ENCODE measurements at places on chromosomes 3 and 15.
A peak's percentile ranks its signal among the peaks of the same experiment; 100 is the strongest.

DNA sequence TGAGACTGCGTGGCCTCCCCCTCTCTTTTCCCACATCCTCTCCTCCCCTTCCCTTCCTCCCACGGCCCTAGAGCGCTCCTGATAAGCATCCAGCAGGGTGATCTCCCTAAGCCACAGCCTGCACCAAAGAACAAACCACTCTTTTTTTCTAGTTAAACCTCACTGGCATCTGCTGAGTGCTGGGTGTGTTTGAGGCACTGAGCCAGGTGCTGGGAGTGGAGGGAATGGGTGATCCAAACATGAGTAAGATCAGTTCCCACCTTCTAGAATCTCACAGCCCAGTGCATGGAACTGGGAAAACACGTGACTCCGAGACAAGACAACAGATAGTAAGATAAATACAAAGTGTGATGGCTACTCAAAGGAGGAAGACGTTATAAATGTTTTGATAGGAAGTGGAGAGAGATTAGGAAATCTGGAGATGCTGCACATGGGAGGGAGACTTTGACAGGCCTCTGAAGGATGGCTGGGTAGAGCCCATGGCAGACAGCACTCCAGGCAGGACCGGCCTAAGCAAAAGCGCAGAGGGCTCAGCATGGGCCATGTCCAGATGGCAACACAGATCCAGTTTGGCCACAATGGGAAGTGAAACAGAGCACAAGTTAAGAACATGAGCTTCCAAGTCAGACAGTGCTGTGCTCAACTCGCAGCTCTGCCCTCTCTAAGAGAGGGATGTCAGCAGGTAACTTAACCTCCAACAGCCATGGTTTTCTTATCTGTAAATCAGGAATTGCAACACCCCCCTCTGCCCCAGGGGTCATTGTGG, 55.6 kb downstream of the CCR3 start:
- DNase-seq = no peak

DNA sequence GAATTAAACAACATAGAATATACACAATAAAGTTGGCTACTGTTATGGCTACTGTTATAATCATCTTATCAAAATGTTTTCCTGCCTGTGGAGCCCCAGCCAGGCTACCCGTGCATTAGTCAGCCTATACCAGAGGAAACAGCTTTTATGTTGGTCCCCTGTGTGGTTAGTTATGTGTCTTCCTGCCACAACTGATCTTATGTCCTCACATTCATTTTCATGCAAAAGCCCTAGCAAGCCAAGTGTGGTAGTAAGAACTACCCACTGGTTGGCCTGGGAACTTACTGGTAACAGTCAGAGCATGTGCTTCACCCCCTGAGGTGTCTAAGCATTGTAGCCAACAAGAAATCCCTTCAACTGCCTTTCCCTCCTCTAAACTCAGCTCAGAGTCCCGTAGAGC, 21.8 kb downstream of the MGLL start:
- no peak for DNase-seq

DNA sequence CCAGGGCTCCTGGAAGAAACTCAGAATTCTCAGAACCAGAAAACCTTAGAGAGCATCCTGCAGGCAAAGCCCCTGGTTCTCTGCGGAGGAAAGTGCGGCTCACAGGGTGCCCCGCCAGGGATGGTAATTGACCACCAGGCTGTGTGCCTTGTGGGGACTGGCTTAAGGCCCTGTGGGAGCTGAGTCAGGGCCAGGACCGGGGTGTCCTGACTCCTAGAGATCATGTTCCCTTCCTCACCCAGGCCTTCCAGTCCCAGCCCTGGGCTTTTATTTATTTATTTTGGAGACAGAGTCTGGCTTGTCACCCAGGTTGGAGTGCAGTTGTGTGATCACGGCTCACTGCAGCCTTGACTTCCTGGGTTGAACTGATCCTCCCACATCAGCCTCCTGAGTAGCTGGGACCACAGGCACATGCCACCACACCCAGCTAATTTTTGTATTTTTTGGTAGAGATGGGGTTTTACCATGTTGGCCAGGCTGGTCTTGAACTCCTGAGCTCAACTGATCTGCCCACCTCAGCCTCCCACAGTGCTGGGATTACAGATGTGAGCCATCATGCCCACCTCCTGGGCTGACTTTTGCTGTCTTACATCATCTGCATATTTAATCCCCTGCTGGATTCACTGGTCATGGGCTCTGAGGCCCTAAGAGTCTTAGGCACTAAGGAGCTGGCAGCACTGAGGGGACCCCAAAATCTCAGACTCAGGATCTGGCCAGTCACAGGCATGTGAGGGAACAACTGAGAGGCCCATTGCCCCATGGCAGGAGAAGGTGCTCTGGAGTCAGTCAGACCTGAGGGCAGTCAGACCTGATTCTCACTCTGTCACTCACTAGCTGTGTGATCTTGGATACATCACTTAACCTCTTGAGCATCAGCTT, 20.4 kb upstream of the LAMP3 start:
- DNase-seq = no peak

DNA sequence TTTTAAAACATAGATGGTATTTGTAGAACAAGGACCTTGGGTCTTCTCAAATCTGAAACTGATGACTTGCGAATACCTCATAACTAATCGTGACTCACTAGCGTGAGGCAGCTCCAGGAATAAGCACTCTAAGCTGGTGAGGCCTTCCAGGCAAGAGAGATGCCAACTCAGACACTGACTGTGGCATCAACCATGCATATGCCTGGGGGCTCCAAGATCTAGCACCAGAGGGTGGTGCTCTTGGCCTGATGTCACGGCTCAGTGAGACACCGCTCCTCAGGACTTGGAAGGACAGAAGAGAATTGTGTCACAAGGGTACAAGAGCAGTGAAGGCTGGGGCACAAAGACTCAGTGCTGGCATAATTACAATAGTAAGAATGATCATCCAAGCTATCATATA, 125.0 kb upstream of the TRIM42 start:
- DNase-seq = no peak

DNA sequence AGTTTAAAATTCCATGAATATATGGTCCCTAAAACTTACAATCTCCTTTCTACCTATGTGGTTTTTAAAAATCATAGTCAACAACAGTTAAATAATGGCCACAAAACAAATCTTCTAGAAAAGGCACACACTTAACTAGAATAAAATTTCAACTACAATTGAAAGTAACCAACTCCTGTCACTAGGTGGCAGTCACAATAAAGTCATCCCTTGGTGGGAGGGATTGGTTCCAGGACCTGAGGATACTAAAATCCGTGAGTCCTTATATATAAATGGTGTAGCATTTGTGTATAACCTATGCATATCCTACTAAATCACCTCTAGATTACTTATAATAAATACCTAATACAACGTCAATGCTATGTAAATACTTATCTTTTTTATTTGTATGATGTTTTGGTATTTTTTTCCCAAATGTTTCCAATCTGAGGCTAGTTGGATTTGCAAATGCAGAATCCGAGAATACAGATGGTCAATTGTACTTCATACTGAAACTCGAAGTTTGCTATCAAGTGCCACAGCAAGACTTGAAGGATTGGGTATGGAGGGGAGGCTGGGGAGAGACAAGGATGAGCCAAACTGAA, 172.6 kb downstream of the FMN1 start:
- peak; percentile 37 for DNase-seq

- DNase-seq = no peak
These were observed 2.2 kb downstream of the XXYLT1 start for GRCh38 chr3:195268576-195269309.

DNA sequence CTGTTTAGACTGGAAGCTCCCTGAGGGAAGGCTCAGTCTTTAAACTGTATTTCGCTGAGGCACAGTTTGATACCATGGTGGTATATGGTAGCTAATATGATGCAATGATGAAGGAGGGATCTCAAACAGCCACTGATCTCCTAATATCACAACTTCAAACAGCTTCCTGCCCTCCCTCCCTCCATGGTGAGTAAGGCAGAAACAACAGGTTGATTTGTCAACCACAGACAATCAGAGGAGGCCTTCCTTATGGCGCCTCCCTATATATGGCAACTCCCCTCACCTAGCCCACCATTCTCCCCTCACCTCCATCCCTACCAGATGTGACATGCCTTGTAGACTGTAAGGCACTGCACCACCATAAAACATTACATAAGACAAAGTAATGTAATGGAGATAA, 316.5 kb upstream of the ICE2 start:
- DNase-seq = no peak

- no peak for DNase-seq
These were observed 78.6 kb upstream of the MITF start for GRCh38 chr3:69660631-69661030.

- DNase-seq = no peak
These were observed 462.2 kb downstream of the GRM7 start for GRCh38 chr3:7322957-7323669.

DNA sequence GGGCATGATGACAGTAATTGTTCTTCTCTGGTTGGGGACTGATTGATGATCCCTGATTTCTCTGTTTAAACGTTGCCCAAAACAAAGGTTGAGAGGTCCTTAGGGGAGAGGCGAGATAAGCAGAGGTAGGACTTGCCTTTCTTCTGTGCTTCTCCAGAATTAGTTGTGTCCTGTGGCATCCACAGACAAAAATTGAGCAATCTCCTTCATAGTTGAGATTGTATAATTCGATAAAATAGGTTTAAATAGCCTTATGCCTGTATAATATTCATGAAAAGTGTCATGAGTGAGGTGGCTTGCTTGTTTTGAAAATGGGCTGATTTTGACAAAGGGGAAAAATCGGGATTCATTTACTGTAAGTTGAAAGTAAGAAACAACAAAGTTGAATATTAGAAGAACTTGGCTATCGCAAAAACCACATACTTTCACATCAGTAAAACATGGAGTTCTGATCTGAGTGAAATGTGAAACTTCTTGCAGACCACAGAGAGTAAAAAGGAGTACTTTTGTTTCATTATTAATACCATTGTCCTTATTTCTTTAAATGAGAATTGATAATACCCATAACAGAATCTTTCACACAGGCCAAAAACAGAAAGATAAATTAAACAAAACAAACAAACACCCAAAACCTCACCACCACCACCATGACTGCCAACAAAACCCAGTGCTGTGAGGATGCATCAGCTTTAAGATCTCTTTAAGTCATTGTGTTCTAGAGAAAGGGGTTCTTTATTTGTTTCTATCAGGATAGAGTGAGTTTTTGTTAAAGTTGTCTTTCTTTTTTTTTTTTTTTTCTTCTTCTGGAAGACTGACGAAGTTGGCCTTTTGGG, 155.7 kb downstream of the LPP start:
- no peak for DNase-seq

GRCh38 chr3:17194116-17194515, 309.4 kb downstream of the PLCL2 start:
- no peak for DNase-seq

DNA sequence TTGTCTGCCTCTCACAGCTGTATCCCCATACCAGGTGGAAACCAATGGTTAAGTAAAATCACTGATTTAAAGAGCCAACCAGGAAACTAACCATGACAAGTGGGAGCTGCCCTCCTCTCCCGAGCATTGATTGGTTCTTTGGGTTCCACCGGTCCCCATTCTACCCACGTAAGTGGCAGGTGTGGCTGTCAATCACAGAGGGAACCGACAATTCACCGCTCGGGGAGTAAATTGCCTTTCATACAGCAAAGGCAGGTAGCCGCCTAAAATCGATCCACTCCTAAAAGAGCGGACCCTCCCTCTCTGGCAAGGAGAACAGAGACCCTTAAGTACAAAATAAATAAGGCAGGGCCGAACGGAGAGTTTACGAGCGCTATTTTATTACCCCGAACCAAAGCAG, 1.2 kb downstream of the ERC2 start:
- DNase-seq = peak; percentile 97

- no peak for DNase-seq
These were observed 8.7 kb downstream of the KIF7 start for GRCh38 chr15:89646416-89647141.

DNA sequence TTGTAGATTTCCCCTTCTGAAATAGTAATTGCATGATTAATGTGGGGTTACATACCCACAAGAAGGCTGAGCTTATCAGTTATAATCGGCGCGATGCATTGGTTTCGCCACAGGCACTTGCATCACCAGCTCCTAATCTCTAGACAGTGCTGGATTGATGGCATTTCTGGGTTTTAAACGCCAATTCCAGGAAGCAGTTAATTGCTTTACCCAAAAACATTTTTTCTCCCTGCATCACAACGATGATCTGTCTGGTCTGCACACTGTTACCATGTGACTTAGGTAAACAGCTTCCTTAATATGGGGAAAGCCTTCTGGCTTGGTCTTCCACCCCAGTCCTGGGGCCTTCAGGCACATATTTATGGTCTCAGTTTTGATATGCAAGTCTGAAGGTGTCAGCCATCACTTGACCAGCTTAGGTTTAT, 70.0 kb upstream of the HEG1 start:
- no peak for DNase-seq

GRCh38 chr3:152703245-152703890, 131.6 kb upstream of the P2RY1 start:
- DNase-seq = no peak

DNA sequence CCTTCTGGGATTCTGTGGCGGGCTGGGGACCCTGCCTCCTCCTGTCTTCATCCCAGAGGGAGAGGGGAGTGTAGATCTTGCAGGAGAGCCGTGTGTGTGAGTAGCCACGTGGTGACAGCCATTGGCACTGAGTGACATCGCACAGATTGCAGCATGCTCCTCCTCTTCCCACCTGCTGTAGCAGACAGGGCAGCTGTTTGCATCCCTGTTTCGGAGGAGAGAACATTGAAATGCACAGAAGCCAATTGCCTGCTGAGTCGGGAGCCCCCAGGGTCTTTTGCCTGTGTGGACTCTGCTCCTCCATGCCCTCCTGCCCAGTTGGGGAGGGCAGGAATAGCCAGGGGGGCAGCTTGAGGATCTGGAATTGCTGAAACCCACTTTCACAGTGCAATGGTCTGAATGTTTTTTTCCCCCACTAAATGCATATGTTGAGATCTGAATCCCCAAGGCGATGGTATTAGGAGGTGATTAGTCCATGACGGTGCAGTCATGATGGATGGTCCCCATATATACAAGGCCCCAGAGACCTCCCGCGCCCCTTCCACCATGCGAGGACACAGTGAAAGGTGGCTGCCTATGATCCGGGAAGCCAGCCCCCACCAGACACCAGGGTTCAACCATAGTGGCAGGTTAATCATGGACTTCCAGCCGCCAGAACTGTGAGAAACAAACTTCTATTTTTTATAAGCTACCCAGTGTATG, 66.8 kb downstream of the CHRNA7 start:
- no peak for DNase-seq

- no peak for DNase-seq
These were observed 202.7 kb upstream of the TOPAZ1 start for GRCh38 chr3:44039006-44039405.

GRCh38 chr3:194255252-194256039, 95.7 kb downstream of the CPN2 start:
- no peak for DNase-seq

- DNase-seq = peak; percentile 25
These were observed 135.8 kb upstream of the RORA start for GRCh38 chr15:61364871-61365270.

GRCh38 chr3:142168514-142168913, 19.2 kb upstream of the TFDP2 start:
- DNase-seq = no peak

DNA sequence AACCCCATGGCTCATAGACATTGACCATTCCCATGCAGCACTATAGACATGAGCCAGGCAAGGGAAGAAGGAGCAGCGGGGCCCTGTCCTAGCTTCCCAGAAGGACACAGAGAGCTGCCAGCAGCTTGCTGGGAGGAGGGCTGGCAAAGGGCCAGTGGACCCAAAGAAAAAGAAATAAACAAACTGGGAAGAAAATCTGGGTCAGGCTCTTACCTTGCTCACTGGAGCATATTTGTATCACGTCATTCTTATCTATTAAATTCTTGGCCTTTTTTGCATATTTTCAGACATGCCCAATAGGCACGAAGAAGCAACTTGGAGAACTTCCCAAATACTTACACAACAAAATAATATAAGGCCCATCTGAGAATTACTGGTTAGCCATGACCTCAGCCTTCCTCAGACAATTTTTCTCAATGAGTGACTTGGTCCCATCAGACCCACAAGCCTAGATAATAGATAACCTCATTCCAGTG, 28.4 kb downstream of the RASGRP1 start:
- no peak for DNase-seq
